CD4-positive, alpha-beta T cell (primary cell): ENCODE measurements at places on chromosomes 16 and 17. TPM values are rescaled to one million over a fixed set of nuclear protein-coding genes. Genes with fewer than 3 reads are reported as not detected.
A peak's percentile ranks its signal among the peaks of the same experiment; 100 is the strongest.

DNA sequence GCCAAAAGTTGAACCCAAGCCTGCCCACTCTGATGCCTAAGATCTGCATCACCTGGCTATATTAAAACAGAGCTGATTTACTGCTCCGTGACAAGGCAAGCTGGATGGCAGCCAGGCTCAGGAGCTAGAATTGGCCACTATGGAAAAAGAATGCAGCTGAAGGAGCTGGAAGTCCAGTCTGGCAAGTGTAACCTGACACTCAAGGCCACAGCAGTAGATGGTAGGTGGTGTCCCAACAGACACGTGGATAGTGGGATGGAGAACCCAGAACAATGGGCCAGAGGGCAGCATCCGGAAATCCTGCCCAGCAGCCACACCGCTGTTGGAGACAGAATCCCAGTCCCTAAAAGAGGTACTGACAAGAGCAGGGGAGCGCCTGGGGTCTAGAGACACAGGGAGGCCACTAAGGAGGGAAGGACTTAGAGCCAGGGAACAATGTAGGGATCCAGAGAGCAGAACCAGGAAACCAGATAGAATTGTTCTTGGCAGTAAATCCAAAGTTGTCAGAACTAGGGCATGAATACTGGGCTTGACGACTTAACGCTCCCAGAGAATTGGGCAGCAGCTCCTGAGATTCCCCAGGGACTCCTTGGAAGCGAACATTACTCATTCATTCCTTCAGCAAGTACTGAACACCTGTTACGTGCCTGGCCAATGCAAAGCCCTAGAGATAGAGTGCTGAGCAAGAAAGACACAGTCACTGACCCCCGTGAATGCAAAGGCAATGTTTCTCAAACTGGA is 85.7 kb downstream of the CDYL2 start:
- no peaks in the 10 kb centered on the region for H3K36me3 ChIP-seq
- H3K4me1 ChIP-seq, result peaks cover 12% of the 10 kb centered on the region
- no peak overlapping the region for H3K4me3 ChIP-seq
- no peaks in the 10 kb centered on the region for H3K27me3 ChIP-seq
- no peak for DNase-seq
- H3K27ac ChIP-seq, result no peak overlapping the region

PRSS22 gene
- total RNA-seq, result 1.1 TPM

DNA sequence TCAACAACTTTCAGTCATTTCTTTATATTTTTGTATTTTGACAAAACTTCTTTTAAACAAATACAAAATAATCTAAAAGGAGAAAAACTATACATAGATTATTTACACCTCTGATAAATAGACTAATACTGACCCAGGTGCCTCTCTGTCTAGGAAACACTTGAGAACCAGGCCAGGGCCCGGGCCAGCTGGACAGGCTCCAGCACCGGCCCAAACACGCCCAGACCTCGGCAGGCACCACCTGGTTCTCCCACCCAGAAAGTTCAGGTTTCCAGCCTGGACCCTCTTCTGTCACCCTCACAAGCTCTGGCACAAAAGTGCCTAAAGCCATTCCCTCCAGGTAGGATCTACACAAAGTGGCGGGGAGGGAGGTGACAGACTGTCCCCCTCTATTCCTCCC is 97.0 kb upstream of the DNAH17 start:
- no peaks in the 10 kb centered on the region for H3K4me1 ChIP-seq
- no peaks in the 10 kb centered on the region for H3K27me3 ChIP-seq
- no peak overlapping the region for H3K27ac ChIP-seq
- H3K4me3 ChIP-seq, result no peak overlapping the region
- no peak for DNase-seq

C17orf100 gene
- total RNA-seq, result 0.70 TPM

- no peaks in the 10 kb centered on the region for H3K4me1 ChIP-seq
- H3K4me3 ChIP-seq, result no peak overlapping the region
- H3K36me3 ChIP-seq, result no peaks in the 10 kb centered on the region
- no peaks in the 10 kb centered on the region for H3K27me3 ChIP-seq
Measured at GRCh38 chr16:64580558-64580957, 541.3 kb downstream of the CDH11 start.

DNA sequence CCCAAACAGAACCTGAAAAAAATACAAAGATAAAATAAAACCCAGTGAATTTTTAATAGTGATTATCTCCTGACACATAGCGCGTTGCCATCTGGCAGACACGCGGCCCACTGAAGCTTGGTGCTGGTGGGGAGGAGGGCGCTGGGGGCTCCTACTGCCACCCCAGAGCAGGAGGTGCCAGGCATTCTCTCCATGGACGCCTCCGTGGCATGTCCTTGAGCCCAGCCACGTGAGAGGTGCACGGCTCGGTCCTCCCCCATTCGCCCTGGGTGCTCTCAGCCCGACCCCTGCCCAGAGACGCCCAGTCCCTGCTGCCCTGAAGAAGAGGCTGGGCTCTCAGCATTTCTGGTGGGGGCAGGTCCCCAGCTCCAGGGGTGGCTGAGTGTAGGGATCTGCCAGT is 142.2 kb upstream of the GSE1 start:
- H3K4me1 ChIP-seq, result no peaks in the 10 kb centered on the region
- H3K36me3 ChIP-seq, result no peaks in the 10 kb centered on the region
- no peak overlapping the region for H3K4me3 ChIP-seq
- no peak for DNase-seq
- H3K27me3 ChIP-seq, result no peaks in the 10 kb centered on the region

DNA sequence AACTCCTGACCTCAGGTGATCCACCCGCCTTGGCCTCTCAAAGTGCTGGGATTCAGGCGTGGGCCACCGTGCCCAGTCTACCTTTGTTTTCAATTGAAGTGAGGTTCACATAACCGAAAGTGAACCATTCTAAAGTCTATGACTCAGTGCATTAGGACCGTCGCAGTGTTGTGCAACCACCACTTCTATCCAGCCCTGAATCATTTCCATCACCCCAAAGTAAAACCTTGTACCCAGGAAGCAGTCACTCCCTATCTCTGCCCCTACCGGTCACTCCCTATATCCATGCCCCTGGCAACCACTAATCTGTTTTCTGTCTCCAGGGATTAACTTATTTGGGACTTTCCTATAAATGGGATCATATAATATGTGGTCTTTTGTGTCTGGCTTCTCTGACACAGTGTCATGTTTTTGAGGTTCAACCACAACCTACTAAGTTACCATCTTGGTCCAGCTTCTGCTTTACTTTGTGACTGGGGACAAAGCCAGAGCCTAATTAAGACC is 28.3 kb upstream of the CDC42EP4 start:
- H3K27me3 ChIP-seq, result no peaks in the 10 kb centered on the region
- no peaks in the 10 kb centered on the region for H3K36me3 ChIP-seq
- no peak for DNase-seq
- no peak overlapping the region for H3K27ac ChIP-seq
- H3K4me1 ChIP-seq, result no peaks in the 10 kb centered on the region

NOD2 gene
- total RNA-seq, result 5.3 TPM

GRCh38 chr17:31696184-31696602 is 162.9 kb downstream of the COPRS start:
- H3K4me1 ChIP-seq, result no peaks in the 10 kb centered on the region
- peaks cover 5% of the 10 kb centered on the region for H3K27me3 ChIP-seq
- no peak for DNase-seq
- H3K27ac ChIP-seq, result no peak overlapping the region
- no peak overlapping the region for H3K4me3 ChIP-seq

GRCh38 chr17:77003699-77004098 is 135.5 kb downstream of the MGAT5B start:
- no peak for DNase-seq
- H3K4me1 ChIP-seq, result peaks cover 19% of the 10 kb centered on the region
- H3K4me3 ChIP-seq, result no peak overlapping the region
- no peak overlapping the region for H3K27ac ChIP-seq
- no peaks in the 10 kb centered on the region for H3K27me3 ChIP-seq
- no peaks in the 10 kb centered on the region for H3K36me3 ChIP-seq

DNA sequence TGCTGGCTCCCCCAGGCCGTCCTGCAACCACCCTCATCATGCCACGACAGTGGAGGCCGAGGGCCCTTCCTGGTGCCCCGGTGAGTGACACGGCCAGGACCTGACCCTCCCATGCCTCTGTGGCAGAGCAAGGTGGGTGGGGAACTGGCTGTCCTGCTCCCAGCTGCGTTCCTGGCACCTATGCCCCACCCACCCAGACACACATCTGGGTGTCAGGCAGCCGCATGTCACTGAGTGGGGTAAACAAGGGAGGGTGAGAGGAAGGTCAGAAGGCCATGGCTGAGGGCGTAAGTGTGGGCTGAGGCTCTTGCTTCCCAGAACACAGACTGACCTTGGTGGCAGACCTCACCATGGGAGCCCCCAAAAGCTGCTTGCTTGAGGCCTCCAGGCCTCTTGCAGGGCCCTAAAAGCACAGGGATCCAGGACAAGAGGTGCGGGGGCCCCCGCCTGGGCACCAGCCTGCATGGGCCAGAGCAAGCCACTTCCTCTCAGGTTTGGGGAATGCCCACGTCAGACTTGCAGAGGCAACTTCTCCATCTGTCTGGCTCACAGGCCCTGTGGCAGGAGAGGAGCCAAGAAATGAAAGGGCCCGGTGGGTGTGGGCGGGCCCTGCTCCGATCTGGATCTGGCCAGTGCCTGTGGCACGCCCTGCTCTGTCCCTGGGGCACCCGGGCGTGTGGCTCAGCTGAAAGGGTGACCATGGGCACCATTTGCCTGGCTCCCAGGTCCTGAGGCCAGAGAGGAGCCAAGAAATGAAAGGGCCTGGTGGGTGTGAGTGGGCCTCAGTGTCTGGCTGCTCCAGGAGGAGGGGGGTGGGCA is 3.9 kb upstream of the CCDC57 start:
- no peaks in the 10 kb centered on the region for H3K27me3 ChIP-seq
- DNase-seq, result no peak
- no peaks in the 10 kb centered on the region for H3K36me3 ChIP-seq
- H3K27ac ChIP-seq, result peak overlapping the region; percentile 22
- H3K4me1 ChIP-seq, result peaks cover 47% of the 10 kb centered on the region

GRCh38 chr16:71376465-71377157 is 18.1 kb downstream of the CALB2 start:
- no peak for DNase-seq
- peaks cover 4% of the 10 kb centered on the region for H3K27me3 ChIP-seq
- no peaks in the 10 kb centered on the region for H3K4me1 ChIP-seq
- no peak overlapping the region for H3K27ac ChIP-seq

DNA sequence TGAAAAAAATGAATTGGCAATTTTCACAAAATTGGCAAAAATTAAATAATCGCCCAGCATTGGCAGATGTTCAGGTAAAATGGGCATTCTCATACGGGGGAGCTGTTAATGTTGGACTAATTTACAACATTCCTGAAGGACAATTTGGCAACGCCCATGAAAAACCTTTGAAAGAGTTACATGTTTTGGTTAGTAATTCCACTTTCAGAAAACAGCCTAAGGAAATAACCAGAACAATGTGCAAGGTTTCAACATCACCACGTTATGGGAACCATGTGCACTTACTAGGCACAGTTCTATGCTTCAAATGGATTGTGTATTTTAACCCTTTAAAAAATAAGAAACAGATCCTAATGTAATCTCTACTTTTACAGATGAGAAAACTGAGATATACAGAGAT is 62.7 kb downstream of the CDYL2 start:
- no peak overlapping the region for H3K27ac ChIP-seq
- H3K4me3 ChIP-seq, result no peak overlapping the region
- H3K36me3 ChIP-seq, result peaks cover 4% of the 10 kb centered on the region
- H3K27me3 ChIP-seq, result no peaks in the 10 kb centered on the region

FZD2 gene
- total RNA-seq, result not detected

GRCh38 chr17:42023524-42024349 is 3.8 kb downstream of the NKIRAS2 start:
- peaks cover 31% of the 10 kb centered on the region for H3K4me1 ChIP-seq
- peak; percentile 59 for DNase-seq
- peaks cover 28% of the 10 kb centered on the region for H3K36me3 ChIP-seq
- H3K27ac ChIP-seq, result no peak overlapping the region
- no peaks in the 10 kb centered on the region for H3K27me3 ChIP-seq

CNTNAP4 gene
- total RNA-seq, result not detected

LRRC37A gene
- total RNA-seq, result 3.6 TPM

KRT23 gene
- total RNA-seq, result not detected
